Activated gamma-delta T cell treated with Interleukin-2 at 50 U/mL for 16 hours (primary cell): ENCODE measurements at places on chromosomes 3 and 15.

DNA sequence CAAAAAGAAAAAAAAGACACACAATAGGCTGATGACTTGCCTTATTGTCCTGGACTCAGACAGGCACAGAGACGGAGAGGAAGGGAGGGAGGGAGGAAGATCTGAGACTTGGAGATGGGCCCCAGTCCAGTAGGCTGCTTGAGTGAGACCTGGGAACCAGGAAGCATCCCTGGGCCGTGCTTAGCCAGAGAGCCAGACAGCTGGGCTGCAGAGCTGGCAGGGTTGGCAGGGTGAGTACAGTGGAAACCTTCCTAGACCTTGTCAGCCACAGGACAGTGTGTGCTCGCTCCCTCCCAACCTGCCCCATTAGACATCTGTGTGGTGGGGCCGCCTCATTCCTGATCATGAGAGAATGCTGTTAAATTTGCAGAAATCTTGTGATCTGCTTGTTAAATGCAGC, 107.9 kb upstream of the ALDH1A3 start:
- DNase-seq: no peak

GRCh38 chr3:194135806-194136518, at the start of gene HES1:
Gene HES1, plus strand, starts transcription at chr3:194136148. Its CDS starts 233 bp downstream, at chr3:194136381.
- DNase-seq: no peak

- DNase-seq: no peak
Observed at GRCh38 chr15:48696627-48697312, 51.3 kb upstream of the FBN1 start.

DNA sequence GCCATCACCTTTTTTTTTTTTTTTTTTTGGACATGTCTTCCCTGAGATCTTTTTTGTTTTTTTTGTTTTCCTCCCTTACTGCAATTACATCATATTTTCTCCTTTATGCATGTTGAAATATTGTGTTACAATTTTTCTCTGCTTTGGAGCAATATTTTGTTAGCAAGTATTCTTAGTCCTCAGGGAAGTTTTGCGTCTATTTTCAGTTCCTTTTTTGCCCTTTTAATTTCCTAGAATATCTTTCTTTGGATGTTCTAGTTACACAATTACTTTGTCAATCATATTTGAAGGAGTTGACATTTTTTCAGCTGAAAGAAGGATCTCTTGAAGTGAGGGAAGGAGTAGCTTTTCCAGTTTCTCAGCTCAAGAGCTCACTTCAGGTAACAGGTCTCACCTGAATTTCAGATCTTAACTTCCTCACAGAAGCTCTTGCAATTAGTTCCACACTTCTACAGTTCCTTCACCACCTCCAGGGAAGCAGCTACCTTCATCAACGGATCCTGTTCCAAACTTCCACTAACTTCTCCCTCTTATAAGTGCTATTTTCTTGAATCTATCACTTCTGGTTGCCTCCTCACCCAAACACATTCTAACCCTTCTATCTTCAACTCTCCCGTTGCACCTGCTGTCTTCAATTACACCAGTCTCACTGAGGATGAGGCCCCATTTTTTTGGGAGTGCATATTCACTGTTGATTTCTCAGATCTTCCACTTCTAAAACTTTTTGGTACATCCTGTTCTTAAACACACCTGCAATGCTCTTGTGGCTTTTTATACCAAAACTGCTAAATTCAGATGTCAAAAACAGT, 57.8 kb upstream of the CPOX start:
- DNase-seq: no peak

DNA sequence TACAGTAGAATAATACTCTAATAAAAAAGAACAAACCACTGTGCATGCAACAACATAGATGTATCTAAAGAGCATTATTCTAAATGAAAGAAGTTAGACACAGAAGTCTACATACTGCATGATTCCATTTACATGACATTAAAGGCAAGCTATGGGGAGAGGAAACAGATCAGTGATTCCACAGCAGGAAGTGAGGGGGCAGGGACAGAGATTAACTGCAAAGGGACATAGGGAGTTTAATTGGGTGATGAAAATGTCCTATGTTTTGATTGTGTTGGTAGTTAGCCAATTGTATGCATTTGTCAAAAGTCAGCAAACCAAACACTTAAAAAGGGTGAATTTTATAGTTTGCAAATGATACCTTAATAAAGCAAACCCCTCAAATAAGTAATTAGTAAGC, 13.8 kb downstream of the CRYGS start:
- no peak for DNase-seq

- DNase-seq: no peak
Observed at GRCh38 chr15:50735156-50735555, 30.4 kb downstream of the SPPL2A start.

GRCh38 chr15:70964058-70964457, 71.4 kb downstream of the LRRC49 start:
- DNase-seq: no peak

- DNase-seq: no peak
Observed at GRCh38 chr15:47744973-47745372, 27.7 kb downstream of the SEMA6D start.

DNA sequence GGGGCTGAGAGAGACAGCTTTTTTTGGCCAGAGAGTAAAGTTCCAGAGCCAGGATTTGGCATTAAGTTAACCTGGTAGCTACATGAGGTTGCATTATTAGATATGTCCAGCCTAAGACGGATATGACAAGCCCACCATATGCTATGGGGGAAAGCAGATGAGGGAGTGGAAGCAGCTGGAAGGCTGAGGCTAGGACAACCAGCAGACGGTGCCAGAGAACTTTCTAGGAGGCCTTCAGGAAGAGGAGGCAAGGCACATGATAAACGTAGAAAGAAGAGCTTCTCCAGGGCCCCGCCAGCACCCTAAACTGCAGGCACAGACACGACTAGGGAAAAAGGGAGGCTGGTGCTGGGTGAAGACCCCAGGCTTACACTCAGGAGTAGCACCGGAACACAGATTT, 87.0 kb downstream of the CTNNB1 start:
- DNase-seq: no peak

GRCh38 chr3:27557411-27557810, 73.2 kb upstream of the SLC4A7 start:
- DNase-seq: no peak

DNA sequence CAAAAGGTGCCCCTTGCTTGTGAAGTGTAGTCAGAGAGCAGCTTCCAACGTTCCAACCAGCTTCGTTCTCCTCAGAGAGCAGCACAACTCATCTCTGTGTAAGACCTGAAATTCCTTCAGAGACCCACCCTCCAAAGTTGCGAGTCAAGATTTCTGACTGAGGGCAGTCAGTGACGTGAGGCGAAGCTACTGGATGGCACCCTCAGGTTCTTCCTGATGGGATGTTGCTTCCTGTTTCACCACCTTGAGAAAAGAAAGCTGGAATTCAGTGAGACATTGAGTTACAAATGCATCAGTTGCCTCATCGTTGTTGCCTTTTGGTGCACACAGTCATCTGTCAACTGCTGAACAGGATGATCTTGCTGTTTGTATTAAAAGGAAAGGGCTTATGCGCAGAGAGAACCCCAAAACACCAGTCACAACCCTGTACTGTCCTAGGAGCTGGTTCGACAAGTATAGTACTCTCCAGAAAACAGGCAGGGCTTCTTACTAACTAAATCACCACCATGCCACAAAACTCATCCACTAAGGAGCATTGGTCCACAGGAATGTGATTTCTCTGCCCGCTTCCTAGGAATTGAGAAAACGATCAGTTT, at the start of gene CERS3:
CERS3 (minus strand) TSS at position 118 of the 596 bp plus-strand sequence. CDS start 27,101 bp downstream, outside the sequence.
- DNase-seq: no peak
